ENCODE measurements at places on chromosomes 5 and 9.
A peak's percentile ranks its signal among the peaks of the same experiment; 100 is the strongest.

GRCh38 chr5:2205185-2205585, 322.5 kb upstream of the IRX4 start:
- peak; percentile 60 for DNase-seq

- no peak for DNase-seq
Observed at GRCh38 chr9:4298255-4299004, 1.4 kb downstream of the GLIS3 start.

DNA sequence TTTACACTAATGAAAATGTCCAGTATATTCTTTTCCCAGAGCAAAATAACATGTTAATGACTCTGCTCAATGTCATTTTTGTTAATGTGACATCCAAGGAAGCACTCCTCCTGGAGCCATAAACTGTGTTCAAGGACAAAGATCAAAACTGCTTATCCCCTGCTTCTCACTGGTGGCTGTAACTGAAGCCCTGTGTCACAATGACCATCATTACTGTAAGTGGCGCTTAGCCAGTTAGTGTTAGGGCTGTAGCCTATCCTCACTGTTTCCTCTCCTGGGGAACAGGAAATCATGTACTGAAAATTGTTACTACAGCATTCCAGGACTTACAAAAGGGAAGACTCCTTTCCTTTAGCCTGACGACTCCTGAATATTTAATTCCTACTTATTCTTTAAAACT, 71.7 kb upstream of the COX7C start:
- no peak for DNase-seq

DNA sequence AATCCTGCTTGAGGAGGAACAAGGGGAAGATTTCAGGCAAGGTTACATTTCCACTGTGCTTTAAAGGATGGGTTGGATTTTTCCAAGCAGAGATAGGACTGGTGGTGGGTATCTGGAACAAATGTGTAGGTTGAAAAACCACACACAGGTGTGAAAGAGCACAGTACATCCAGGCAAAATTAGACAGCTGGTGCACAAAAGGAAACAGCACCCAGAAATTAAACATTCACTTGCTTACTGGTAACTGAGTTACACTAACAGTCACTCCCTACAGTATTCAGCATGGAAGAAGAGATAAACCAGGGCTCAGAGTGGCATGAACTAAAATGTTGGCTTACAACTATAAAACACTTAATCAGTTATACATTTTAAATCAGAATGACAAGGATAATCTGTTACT, 81.5 kb upstream of the RASEF start:
- no peak for DNase-seq

- no peak for DNase-seq
Observed at GRCh38 chr9:108515856-108516255, 339.9 kb downstream of the ACTL7B start.

DNA sequence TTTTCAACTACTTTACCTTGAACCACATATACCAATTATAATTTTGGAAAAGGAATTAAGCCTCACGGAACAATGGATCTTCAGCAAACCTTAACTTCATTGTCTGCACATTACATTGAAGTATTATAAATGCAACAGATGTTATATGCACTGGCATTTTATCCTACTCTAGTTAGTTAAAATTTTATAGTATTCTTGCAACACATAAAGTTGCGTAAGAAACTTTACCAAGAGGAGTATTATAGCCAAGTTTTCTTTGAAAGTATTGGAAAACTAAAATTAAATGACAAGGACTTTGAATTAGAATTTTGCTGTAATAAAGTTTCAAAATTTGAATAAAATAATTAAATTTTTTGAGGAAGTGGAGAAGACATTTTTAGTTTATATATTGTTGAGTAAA, 63.4 kb upstream of the SREK1 start:
- DNase-seq, result no peak

- DNase-seq, result no peak
Observed at GRCh38 chr5:82749461-82749820, 327.8 kb downstream of the TMEM167A start.

- no peak for DNase-seq
Observed at GRCh38 chr5:174522480-174523260, 201.7 kb upstream of the MSX2 start.

- DNase-seq, result no peak
Observed at GRCh38 chr9:11833056-11833455, 860.1 kb upstream of the TYRP1 start.

DNA sequence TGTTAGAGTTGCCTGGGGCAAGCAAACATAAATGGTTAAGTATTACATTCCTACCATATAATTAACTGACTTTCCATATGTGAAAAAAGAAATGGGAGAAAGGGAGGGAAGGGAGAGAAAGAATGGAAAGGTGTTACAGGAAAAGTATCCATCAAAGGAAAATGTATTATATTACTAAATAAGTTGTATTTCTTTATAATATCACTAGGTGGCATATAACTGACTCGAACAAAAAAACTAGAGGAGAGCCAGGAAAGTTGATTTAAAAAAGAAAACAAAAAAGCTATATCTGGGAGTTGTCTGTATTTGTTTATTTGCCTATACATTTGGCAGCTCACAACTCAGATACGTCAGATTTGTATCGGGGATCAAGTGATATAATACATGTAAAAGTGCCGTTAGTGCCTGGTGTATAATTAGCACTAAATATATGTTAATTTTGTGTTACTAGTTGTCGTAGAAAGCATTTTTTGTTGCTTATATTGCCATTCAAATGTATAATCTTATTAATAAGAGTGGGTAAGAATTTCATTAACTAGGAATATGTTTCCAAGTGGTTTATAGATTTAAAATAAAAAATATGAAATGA, 59.6 kb upstream of the ADAMTS19 start:
- no peak for DNase-seq

DNA sequence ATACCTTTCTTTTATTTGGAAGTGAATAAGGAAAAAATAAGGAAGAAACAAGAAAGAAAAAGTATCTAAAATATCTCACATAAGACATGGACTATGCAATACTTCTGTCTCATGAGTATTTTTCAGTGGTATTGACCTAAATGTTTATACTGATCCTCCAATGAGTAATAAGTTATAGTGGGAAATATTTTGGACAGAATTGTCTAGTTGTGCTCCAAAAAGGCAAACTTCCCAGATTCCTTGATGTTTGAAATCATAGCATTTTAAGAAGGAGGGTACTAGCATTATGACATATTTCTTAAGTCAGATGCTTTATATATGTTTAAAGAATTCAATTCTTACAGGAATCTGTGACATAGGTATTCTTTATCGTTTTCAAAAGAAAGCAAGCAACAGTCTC, 34.5 kb upstream of the BASP1 start:
- no peak for DNase-seq

GRCh38 chr9:97415146-97415545, 3.2 kb downstream of the TDRD7 start:
- DNase-seq, result no peak

GRCh38 chr5:178201221-178201926, 3.0 kb upstream of the HNRNPAB start:
- DNase-seq, result no peak

DNA sequence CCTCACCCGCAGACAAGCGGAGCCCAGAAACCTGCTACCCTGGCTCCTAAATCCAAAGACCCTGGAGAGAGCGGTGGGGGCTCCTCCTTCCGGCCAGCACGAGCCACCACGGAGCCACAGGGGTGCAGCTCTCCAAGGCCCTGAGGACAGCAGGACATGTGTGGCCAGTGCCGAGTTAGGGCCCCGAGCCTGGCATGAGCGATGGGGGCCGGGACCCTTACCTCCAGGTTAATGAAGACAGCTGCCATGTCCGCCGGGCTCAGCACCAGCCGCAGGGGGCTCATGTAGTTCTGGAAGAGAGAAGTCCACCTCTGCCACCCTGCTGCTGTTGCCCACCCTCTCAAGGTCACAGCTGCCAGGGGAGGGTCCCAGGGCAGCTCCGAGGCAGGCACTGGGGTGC, 68.9 kb upstream of the SARDH start:
- no peak for DNase-seq

- DNase-seq, result no peak
Observed at GRCh38 chr5:150611026-150611425, 29.4 kb upstream of the SYNPO start.

DNA sequence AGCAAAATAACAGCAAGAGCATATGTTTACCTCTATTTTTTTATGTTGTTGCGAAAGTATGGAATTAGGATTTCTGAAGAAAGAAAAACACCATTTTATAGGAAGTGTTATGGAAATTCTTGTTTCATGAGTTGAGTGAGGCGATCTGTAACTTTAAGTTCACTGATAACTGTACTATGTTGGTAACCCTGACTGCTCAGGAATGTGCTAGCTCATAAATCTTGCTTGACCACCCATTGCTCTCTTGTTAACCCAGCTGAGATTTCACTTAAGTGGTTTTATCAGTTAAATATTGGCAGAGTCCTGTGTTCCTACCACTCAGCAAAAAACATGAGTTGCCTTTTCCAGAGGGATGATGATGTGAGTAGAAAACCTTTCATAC, 91.1 kb upstream of the STARD4 start:
- no peak for DNase-seq

DNA sequence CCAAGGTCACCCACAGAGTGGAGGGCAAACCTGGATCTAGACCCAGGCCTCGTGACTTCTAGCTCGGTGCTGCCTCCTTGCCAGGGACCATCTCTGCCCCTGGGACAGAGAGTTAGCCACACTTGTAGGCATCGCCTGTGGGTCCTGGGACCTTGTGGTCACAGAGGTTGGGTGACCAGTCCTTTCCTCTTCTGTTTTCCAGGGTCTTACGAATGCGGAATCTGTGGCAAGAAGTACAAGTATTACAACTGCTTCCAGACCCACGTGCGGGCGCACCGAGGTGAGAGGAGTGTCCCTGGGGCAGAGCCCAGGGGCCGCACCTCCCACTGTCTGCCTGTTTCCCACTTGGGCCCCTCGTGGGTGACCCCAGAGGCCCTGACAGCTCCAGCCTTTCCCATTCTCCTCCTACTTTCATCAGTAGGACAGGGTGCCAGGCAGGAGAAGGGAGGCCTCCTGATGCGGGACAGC, 76.3 kb downstream of the AMBP start:
- peak; percentile 72 for DNase-seq

DNA sequence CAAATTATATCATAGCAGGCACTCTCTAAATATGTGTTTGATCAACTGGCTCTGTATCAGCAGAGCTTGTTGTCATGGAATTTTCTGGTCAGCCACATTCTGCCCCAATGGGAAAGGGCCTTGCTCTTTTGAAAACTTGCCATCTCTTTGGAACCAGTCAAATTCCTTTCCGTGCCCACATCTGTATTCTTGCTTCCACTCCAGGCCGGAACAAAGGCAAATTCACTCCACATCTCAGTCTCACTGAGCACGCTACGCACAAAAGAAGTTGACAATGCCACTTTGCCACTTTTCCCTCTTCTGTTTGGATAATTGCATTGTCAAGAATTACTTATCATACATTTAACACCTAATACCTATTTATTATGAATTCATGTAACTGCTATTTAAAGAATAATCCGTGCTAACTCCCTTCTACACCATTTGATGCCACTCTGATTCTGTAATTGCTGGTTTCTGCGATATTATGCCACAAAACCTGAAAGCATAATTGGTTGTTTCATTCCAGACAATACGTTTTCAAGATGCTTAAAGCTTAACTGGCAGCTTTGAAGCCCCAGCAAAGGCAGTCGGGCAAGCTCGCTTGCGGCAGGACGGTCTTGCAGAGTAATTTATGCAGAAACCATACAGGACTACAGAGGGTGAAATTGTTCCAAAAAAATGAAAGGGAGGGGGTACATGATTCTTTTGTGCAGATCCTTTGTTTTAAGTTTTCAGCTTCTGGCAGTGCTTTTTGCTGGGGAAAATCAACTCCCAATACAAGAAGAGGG, 277.7 kb downstream of the MSX2 start:
- peak; percentile 6 for DNase-seq

DNA sequence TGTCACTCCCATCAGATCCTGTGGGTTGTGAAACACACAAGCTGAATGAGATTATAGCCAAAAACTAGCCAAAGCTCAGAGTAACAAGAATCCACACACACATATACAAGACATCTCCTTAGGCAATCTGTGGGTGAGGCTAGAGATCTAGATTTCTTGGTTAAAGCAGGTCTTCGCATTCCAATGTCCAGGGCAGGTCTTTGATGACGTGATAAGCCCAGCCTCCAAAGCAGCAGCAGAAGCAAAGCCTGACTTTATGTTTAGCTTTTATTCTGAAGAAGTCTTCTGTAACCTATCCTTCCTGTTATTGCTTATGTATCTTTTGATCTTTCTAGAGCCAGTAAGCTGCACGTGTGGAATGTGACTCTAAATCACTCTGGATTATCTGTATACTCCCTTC, 199.1 kb upstream of the SLC30A5 start:
- DNase-seq, result no peak

DNA sequence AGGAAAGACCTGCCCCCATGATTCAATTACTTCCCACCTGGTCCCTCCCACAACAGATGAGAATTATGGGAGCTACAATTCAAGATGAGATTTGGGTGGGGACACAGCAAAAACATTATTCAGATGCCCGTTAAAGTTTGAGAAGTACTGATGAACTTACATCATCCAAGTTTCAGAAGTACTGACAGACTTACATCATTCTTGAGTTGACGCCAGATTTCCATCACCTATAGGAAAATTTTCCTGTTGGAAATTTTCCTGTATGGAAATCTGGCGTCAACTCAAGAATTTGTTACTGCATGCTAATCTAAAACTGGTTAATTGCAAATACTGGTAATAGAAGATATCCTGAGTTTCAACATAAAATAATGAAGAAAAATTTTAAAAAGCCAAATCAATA, 975.9 kb downstream of the MAT2B start:
- no peak for DNase-seq

GRCh38 chr9:109254317-109254716, 66.5 kb downstream of the EPB41L4B start:
- DNase-seq, result no peak
